ENCODE measurements at places on chromosomes 7 and 10.

DNA sequence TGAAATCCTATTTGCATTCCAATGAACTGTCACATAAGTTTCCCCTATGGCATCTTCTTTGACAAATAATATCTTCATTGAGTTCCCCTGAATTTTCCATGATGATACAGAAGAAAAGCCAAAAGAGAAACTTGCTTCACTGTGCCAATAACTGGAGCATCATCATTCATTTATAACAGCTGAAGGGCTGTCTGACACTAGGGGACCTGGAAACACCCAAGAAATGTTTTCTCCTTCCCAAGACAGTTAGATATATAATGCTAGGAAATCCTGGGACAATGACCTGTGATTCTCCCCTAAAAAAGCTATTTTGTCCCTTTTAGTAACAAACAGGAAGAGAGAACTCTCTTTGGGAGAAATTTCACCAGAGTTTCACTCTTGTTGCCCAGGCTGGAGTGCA is 133.6 kb downstream of the SEMA3C start:
- DNase-seq, result no peak

- DNase-seq, result no peak
Observed at GRCh38 chr10:124670849-124671248, 73.3 kb downstream of the FAM53B start.

DNA sequence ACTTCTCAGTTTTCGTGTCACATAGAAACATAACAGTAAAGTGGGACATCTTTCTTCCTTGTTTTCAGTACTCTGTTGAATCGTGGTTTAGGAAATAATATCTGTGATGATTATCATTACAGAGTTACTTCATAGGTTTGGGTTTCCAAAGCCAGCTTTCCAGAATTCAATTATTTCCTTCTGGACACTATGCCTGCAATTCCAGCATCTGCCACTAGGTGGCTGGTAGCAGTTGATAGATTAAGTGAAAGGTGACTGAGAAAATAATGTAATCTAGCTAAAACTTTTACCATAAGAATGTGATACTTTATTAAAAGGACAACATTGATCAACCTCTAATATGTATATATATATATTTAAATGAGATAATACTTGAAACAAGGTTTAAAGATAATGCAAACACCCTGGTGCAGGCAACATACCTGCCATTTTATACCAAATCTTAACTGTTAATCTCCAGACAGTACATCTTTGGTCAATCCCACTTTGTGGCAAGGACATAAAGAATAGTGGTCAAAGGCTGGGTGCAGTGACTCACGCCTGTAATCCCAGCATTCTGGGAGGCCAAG is 102.6 kb downstream of the SH3PXD2A start:
- DNase-seq, result no peak

DNA sequence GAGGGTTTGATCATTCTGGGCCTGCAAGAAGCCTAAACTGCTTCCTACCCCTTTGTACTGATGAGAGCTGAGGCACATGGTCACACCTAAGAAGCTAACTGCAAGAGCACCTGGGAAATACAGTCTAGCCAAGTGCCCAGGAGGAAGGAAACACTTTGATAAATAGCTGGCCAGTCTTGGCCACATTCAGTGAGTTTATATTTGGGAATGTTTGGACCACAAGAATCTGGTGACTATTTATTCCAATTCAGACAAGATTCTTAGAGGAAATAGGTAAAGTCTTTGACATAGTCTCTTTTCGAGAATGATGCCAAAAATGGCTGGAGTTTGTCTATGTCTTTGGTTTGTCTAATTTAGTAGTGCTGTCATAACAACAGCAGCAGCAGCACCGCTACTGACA is 213.6 kb downstream of the KIF20B start:
- no peak for DNase-seq

DNA sequence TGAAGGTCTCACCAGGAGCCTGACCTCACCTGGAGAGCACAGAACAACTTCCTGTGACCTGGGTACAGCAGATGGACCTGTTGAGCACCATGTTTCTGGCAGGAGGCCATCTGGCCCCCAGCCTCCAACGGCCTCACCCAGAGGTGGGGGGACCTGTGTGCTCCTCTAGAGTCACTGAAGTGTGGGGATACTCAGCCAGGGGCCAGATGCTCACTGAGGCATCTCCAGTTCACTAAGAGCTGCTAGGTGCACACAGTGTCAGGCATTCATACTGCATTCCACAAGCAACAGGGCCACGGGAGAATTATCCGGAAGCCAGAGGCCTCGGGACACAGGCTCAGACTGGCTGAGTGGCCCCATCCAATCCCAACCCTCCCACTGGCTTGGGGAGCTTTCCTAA is 161.4 kb downstream of the TCERG1L start:
- DNase-seq, result no peak
